ENCODE measurements at places on chromosomes 4 and X.

DNA sequence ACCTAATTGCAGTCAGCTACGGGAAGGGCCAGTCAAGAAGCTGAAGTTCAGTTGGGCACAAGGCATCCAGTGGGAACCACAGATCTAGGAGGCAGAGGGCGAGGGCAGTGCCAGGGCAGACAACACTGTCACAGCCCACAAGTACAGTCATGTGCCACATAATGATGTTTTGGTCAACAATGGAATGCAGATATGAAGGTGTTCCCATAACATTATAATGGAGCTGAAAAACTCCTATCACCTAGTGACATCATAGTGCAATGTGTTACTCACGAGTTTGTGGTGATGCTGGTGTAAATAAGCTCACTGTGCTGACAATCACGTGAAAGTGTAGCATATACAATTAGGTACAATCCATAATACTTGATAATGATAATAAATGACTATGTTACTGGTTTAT lies 4.5 kb upstream of the TMEM255A start:
- no peak for DNase-seq

DNA sequence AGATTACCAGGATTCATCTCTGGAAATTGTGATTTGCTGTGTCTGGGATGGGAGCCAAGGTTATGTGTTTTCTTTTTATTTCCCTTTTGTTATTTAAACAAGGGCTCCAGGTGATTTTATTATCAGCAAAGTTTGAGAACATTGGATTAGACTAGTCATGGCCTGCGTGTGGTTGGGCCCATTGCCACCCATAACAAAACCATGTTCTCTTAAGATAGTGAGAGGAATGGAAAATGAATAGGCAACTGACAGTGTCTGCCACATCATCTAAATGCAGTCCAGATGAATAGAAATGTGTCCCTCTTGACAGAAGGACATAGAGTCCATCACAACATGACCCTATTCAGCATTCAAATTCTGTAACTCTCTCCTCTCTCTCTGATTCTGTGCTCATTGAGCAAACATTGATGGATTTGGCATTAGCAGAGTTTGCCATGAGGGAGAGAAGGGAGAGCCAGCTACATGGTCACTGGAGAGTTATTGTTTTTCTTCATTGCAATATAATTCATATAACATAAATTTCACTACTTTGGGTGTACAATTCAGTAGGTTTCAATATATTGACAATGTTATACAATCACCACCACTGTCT lies 11.7 kb downstream of the XK start:
- peak; percentile 10 for DNase-seq

DNA sequence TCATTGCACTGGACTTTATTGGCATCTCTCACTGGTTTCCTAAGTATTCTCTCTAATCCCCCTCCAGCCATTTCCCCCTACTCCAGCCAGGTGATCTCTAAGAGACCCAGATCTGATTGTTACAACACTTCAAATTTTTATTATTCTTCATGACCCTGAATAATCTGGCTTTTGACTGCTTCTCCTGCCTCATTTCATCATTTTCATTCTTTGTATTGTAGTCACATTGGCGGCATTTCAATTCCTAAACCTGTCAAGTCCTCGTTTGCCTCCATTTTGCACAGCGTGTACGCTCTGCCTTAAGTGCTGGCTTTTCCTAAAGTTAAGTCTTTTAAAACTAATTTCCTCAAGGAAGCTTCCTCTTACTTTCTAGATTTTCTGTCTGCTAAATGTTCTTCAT lies 31.6 kb downstream of the UBE2K start:
- DNase-seq: peak; percentile 79

DNA sequence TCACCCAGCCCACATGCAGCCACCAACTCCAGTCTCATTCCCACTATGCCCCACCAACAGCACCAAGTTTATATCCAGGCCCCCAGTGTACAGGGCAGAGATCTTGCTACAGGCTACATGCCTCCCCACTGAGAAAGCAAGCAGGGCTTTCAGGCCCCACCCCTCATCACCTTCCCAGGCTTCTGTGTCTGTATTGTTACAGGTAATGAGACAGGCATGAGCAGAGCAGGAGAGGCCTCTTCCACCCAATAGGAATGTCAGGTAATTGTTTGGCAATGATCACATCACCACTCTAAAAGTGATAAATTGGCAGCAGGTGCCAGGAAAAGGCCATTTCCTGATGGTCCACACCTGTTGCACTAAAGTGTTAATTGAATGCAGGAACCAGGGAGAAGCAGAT lies 102.5 kb downstream of the ZNF518B start:
- no peak for DNase-seq

DNA sequence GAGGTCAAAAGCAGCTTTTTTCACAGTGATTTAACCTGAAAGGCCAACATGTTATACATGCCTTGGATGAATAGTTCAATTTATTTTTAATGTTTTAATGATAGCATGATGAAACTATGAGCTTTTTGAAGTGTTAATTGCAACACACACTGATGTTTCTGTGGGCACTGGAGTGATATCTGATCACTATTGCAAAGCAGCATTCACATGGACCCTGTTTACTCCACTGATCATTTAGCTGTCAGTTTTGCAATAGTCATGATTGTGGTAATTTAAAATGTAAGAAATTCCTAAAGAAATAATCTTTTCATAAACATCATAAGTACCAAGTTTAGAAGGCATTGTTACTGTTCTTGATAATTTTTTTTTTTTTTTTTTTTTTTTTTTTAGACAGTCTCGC lies 74.1 kb downstream of the ARSJ start:
- DNase-seq: peak; percentile 68

GRCh38 chr4:83753260-83753659 lies 217.4 kb downstream of the GPAT3 start:
- no peak for DNase-seq

- DNase-seq: no peak
Measured at GRCh38 chrX:41412261-41413081, 34.7 kb upstream of the NYX start.

DNA sequence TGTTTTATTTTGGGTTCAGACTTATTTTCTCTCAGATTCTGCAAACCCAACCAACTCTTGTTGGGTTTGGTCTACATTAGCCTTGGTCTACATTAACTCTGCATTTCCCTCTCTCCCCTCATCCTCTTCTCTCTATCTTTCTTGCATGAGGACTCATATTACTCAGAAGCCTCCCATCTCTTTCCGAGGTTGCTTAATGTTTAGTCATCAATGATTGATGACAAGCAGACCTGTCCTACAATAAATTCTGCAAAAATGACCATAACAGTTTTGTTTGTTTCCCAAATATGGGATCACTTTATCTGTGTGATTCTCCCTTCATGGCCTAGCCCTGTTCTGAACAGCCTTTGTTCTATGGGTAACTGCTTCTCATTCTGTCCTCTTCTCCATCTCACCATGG lies 75.2 kb downstream of the GABRB1 start:
- DNase-seq: no peak

GRCh38 chr4:169315530-169316343 lies 45.0 kb upstream of the SH3RF1 start:
- peak; percentile 75 for DNase-seq
